Cerebellar nuclear complex (tissue), 1 donor: ENCODE measurements at places on chromosomes 2 and 18.

GRCh38 chr2:231241755-231242507, 43.5 kb downstream of the ARMC9 start:
- no peak for DNase-seq

DNA sequence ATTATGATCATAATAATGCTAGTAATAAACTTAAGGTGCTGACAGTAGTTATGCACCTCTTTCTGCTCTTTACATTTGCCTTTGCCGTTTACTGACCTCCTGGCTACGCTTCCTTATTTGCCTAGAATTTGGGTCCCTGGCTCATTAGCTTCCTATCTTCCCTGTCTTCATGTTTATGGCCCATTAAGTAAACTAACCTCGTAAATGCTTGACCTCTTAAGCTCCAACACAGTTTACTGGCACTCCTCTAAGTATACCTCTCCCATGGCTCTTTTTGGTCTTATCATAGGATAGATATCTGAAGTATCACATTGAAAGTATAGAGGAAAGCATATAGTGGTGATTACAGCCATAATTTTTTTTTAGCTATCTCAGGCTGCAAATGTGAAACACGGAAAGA, 657.3 kb upstream of the SLC39A10 start:
- DNase-seq = no peak

GRCh38 chr2:199977984-199978415, 22.6 kb downstream of the MAIP1 start:
- no peak for DNase-seq

GRCh38 chr2:85550486-85550885, 10.8 kb downstream of the GGCX start:
- no peak for DNase-seq

DNA sequence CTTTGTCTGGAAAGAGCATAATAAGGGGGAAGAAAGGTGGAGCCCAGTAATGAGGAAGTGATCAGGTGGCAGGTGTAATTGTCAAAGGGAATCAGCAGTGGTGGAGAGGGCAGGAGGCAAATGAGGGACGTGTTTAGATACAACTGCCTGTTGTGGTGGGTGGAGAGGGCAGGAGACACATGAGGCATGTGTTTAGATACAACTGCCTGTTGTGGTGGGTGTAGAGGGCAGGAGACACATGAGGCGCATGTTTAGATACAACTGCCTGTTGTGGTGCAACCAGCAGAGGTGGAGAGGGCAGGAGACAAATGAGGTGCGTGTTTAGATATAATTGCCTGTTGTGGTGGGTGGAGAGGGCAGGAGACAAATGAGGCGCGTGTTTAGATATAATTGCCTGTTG, 173.1 kb downstream of the ANKRD30B start:
- DNase-seq = no peak

DNA sequence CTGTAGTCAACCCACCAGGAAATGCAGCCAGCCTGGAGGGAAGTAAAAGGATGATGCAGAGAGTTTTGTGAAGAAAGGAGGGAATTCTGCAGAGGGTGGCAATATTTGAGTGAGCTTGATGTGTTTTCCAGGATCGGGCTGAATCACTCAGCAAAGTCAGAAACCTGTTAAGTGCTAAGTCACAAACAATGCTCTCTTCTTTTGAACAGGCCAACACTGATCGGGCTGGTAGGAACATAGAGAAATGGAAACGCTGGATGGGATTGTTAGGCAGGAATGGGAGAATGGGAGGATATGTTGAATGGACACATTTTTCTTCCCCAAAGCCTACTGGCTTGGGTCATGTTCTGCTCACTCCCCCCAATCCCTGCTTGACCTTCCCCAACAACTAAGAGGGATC, 36.6 kb downstream of the KCNS3 start:
- no peak for DNase-seq
